Activated CD8-positive, alpha-beta memory T cell treated with anti-CD3 and anti-CD28 coated beads, Interleukin-2, amount 10 ng/mL, durations not matched to agents 7 days and 5 days (primary cell): ENCODE measurements at places on chromosomes 16 and 17. TPM values are rescaled to one million over a fixed set of nuclear protein-coding genes. Genes with fewer than 3 reads are reported as not detected.

DNA sequence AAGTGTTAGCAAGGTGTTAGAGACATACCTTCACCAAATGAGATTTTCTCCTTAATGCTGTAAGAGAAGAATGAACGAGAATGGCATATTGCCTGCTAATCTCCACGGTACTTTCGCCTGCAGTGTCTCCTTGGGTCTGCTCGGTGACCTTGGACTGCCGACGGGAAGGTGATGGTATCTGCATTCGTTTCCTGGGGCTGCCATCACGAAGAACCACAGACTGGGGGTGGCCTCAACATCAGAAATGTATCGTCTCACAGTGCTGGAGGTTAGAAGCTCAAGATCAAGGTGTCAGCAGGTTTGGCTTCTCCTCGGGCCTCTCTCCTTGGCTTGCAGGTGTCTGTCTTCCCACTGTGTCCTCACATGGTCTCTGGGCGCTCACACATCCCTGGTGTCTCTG lies 86.3 kb upstream of the TNRC6C start:
- no peak for DNase-seq

DNA sequence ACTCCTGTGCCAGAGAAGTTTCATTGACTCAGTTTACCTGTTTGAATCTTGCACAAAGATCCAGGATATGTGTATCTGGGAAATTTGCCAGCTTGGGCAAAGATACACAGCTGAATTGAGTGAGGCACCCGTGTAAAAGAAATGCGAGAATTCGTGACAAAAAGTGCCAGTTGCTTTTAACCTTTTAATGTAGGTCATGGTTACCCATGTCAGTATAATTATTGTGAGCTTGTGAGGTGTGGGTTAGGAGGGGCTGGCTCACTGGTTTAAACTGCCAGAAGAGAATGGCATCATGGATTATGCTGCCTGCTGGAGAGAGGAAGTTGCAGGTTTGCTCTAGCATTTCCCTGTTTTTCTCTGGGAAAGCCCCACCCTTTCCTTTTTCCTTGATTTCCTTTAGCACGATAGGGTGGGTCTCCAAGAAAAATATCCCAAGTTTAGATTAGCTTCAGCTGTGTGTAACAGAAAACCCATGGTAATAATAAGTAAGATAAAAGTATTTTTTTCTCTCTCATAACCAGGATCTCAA lies 24.8 kb upstream of the NDRG4 start:
- no peak for DNase-seq

DNA sequence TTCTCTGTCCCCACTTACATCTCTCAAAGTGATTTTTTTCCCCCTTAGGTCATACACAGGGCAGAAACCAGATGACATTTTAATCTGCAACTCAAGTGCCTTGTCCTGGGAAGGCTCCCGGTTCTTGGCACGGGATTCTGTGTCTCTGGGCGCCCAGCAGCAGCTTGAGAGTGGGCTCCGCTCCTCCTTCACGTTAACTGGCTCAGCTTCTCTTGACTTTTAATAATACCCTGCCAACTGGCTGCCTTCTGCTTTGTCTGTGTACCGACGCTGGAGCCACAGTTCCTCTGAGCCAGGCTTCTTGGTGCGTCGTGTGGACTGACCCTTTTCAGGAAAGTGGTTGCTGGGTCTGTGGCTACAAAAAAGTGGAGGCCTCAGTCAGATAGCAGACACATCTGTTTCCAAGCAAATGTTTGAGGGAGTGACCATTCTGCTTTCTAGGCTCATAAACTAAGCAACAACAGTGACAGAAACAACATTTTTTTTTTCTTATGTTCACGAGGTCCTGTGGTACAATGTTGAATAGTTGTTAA lies 64.9 kb downstream of the IRF8 start:
- no peak for DNase-seq

DNA sequence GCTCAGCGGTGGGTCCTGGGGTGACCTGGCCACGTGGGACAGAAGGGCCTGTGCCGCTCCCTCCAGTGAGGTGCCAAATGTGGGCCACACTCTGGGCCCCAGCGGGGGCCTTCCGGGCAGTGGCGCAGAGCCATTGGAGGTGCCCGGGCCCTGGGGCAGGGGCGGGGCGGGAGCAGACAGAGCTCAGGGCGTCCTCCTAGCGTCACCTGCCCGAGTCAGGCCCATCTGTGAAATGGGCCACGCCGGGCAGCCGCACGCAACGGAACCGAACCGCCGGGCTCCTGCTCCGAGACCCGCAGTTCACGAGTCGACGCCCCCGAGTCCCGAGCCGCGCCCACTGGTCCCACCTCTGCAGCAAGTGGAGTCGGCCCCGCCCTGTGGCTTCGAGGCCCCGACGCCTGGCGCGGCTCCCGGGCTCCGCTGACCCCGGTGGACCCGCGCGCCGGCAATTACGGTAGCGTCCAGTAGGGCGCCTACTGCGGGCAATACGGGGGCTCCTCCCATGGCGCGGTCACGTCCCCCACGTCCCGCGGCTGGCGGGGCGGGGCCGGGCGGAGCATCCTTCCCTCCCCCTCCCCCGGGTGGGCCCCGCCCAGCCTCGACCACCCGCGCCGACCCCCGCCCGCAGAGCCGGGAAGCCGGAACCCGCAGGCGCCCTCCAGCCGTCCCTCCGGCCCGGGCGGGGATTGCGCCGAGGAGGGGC lies 1.9 kb downstream of the SLC16A3 start:
- peak; percentile 84 for DNase-seq

DNA sequence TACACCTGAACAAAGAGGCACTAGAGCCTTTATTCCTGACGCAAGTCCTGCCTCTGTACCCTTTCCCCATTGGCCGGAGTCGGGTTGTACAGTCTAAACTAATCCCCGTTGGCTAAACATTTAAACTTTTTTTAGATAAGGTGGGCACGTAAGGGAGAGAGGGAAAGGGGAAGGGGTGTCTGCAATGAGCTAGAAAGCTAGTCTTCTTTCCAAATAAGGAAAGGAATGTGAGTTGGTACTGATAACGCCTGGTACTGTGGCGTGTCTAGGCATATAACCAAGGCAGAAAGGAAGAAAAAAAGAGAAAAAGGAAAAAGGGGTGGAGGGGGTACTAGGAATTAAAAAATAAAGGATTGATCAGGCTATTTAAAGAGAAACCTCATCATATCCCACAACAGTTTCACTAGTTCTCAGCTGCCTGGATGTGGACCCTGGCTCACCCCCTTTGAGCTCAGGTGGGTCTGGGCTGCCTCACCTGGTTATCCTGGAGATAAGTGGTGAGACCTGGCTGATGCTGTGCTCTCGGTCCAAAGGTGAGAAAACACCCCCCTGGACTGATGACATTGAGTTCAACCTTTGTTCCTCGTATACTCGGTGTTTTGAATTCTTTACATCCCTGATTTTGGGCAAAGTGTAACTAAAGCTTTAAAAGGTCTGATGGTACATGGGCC lies 90.9 kb upstream of the EEF2KMT start:
- no peak for DNase-seq

GRCh38 chr16:84461413-84462295 lies 42.8 kb downstream of the MEAK7 start:
- no peak for DNase-seq

GRCh38 chr17:45370949-45371413 lies 54.2 kb upstream of the MAP3K14 start:
- DNase-seq = no peak

DNA sequence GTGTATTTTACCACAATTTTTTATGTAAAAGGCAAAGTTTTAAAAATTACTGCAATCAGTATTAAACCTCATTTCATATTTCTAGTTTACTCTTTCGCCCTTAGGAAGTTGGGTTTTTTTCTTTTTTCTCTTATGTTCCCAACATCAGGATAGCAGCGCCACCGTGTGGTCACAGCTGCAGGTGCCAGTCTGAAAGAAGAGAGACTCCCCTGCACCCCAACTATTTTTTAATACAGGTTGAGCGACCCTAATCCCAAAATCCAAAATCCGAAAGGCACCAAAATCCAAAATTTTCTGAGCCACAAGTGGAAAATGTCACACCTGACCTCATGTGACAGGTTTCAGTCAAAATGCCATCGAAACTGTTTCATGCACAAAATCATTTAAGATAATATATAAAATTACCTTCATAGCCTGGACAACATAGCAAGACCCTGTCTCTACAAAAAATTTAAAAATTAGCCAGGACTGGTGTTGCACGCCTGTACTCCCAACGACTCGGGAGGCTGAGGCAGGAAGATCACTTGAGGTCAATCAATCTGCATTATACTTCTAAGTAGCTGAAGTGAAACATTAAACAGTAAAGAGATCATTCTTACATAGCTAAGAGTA lies 21.8 kb upstream of the ASGR2 start:
- peak; percentile 82 for DNase-seq

DNA sequence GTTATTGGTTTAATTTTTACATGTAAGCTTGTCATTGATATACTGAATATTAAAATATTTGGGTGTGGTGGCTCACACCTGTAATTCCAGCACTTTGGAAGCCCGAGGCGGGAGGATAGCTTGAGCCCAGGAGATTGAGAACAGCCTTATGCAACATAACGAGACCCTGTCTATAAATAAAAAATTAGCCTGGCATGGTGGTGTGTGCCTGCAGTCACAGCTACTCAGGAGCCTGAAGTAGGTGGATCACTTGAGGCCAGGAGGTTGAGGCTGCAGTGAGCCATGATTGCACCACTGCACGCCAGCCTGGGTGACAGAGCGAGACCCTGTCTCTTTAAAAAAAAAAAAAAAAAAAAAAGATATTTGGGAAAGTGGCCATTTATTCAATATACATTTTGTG lies 32.3 kb downstream of the NFAT5 start:
- DNase-seq = no peak

CCL3 gene
- total RNA-seq = 77.2 TPM

BTBD17 gene
- not detected for total RNA-seq

DNA sequence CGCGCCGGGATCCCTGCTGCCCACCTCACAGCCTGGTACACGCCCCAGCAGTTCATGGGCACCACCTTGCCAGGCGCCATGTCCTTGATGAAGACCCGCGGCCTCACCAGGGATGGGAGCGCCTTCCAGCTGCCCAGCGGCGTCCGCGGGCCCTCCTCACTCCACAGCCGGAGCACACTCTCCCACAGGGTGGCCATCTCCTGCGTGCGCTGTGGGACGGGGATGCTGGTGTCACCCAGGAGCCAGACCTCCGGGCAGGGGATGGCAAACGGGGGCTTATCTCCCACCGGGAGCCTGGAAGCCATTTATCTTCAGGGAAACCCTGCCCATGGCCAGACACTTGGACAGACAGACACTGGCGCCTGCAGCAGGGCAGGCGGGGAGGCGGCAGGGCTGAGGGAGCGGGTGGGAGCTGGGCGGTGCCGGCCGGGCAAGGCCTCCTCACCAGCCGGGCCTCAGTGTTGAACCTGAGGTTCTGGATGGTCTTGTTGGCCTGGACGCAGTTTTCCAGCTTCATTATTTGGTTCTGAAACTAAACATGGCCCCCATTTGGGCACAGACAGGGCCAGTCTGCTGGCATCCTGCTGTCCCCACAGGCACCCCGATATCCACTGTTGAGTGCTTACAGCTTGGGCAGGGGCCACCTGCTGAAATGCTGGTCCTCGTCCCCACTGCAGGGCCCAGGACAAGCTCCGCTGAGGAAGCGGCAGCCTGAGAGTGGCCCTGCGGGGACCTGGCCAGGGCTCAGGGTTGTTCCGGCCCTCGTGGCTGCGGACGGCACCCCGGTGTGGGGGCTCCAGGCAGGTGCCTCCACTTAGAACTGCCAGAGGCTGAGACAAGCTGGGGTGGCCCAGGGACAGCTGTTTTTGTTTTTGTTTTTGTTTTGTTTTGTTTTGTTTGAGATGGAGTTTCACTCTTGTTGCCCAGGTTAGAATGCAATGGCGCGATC lies 4.0 kb downstream of the PERCC1 start:
- DNase-seq = no peak

TMEM204 gene
- 37.1 TPM for total RNA-seq

GRCh38 chr16:68760671-68761275 lies 23.7 kb downstream of the CDH1 start:
- peak; percentile 55 for DNase-seq
